ENCODE measurements at places on chromosomes 13 and 19. TPM values are rescaled to one million over a fixed set of nuclear protein-coding genes. Genes with fewer than 3 reads are reported as not detected.

- H3K27ac ChIP-seq, result peak overlapping the region; percentile 28
- H3K4me3 ChIP-seq, result no peak overlapping the region
- no peak for DNase-seq
- H3K36me3 ChIP-seq, result no peaks in the 10 kb centered on the region
These were observed 60.9 kb upstream of the MED4 start for GRCh38 chr13:48155848-48156247.

DNA sequence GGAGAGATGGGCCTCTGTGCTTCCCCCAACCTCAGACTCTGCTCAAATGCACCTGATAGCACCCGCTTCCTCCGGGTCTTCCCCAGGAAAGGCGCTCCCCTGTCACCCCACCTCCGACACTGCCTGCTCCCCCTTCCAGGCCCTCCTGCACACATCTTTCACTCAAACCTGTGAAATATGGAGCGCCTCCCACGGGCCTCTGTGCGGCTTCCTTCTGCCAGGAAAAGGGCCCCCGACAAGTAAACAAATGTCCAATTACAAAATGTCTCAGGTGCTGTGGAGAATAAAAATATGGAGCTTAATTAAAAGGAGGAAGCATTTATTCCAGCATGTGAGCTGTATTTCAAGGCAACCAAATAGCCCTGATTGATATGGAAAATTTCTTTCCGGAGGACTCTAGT lies 15.6 kb upstream of the CCNE1 start:
- no peak overlapping the region for H3K27ac ChIP-seq
- H3K36me3 ChIP-seq, result no peaks in the 10 kb centered on the region
- H3K4me1 ChIP-seq, result no peaks in the 10 kb centered on the region
- H3K4me3 ChIP-seq, result no peak overlapping the region
- H3K27me3 ChIP-seq, result no peaks in the 10 kb centered on the region
- DNase-seq, result no peak

- no peak overlapping the region for H3K4me3 ChIP-seq
- no peak for DNase-seq
- H3K27me3 ChIP-seq, result no peaks in the 10 kb centered on the region
- H3K36me3 ChIP-seq, result no peaks in the 10 kb centered on the region
- peak overlapping the region; percentile 56 for H3K27ac ChIP-seq
These were observed 108.7 kb upstream of the MBNL2 start for GRCh38 chr13:97113231-97114001.

DNA sequence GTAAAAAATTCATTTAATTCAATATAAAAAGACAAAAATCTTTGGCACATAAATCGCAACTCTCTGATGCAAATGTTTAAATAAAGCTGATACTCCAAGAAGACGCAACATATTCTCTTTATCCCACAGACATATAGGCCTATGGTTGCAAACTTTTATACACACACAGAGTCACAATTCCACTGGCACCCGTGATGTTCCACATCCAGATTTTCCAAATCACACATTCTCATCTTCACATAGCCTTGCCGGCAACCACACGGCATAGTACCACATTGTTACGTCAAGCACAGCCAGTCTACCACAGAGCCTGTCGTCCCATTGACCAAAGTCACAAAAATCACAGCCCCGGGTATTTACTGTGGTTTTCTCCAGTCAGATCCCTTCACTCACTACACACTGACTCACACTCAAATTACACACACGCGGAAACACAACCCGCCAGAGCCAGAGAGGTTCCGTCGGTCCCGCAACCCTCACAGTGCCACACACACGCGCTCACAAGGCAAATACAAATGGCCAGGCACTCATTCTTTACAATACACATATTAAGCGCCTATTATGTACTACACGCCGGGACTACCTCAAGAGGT lies 546 bp upstream of the ZNF546 start:
- H3K4me3 ChIP-seq, result peak overlapping the region; percentile 81
- no peak for DNase-seq
- H3K36me3 ChIP-seq, result no peaks in the 10 kb centered on the region
- no peaks in the 10 kb centered on the region for H3K27me3 ChIP-seq

- no peaks in the 10 kb centered on the region for H3K27me3 ChIP-seq
- H3K4me3 ChIP-seq, result peak overlapping the region; percentile 95
- peaks cover 1% of the 10 kb centered on the region for H3K36me3 ChIP-seq
- DNase-seq, result no peak
- H3K27ac ChIP-seq, result peak overlapping the region; percentile 87
These were observed 384 bp downstream of the TRAPPC2B start for GRCh38 chr19:57363688-57364181.

DNA sequence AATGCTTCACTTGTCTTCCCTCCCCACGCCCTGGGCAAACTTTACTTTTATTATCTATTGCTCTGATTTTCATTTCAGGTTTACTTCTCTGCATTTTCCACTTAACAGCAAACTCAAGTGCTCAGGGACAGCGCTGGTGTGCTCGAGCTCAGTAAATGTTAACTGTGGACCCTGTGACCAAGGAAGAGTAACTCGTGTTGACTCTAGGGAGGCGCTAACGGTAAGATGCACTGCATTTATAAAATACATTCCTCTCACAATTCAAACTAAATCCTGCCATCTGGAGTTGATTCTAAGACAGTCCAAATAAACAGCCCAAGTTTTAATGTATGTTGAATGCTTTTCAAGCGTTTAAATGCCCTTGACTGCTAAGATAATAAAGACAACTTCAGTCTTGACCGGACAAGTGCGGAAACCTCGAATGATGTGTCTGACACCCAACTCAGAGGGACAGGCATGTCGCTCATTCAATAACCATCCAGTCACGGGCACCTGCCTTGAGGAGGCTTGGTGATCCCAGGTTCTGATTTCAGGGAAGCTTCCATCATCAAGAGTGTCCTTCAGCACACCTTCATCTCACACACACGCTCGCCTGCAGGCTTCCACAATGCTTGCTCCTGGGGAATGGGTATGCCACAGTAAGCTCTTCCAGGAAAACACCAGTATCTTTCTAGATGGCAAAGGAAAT lies 93.2 kb downstream of the STK24 start:
- DNase-seq, result no peak
- H3K4me1 ChIP-seq, result peaks cover 25% of the 10 kb centered on the region
- no peaks in the 10 kb centered on the region for H3K27me3 ChIP-seq
- no peak overlapping the region for H3K4me3 ChIP-seq
- H3K27ac ChIP-seq, result peak overlapping the region; percentile 67

DNA sequence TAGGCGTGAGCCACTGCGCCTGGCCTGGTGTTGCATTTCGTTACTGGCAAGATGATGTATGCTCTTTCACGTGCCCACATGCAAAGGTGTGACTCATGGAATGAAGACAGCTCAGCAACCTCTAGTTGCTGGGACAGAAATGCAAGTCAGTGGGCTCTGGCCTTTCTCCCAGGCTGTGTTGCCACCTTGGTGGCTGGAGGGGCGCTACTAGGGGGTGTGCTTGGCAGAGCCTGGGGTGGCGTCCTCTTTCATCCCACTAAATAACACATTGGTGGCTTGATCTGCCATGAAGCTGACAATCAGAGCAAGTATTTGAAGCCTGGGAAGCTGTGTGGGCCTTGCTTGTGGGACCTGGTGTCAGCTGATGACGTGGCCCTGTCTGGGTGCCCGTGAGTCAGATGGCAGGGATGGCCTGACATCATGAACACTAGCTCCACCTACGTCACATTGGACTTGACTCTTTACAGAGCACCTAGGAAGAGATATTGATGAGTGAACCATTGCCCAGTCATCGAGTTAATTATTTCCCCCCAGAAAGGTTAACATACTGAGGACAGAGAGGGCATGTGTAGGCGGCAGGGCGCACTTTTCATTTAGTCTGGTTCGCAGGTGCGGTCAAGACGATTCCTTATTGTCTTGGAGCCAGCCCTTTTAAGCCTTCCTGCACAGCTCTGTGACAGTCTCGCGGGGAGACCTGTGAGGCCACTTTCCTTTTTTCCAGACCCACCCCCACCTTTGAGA lies 154.2 kb downstream of the TM9SF2 start:
- H3K36me3 ChIP-seq, result no peaks in the 10 kb centered on the region
- no peak for DNase-seq
- H3K4me1 ChIP-seq, result no peaks in the 10 kb centered on the region
- no peak overlapping the region for H3K4me3 ChIP-seq

GRCh38 chr13:30109471-30110135 lies 197.7 kb downstream of the KATNAL1 start:
- no peaks in the 10 kb centered on the region for H3K36me3 ChIP-seq
- no peak overlapping the region for H3K27ac ChIP-seq
- no peaks in the 10 kb centered on the region for H3K27me3 ChIP-seq
- no peak for DNase-seq

- no peaks in the 10 kb centered on the region for H3K27me3 ChIP-seq
- no peak overlapping the region for H3K27ac ChIP-seq
- no peak for DNase-seq
- H3K4me1 ChIP-seq, result no peaks in the 10 kb centered on the region
These were observed 711.6 kb upstream of the SLITRK6 start for GRCh38 chr13:86510792-86511191.

GRCh38 chr13:113258321-113259054 lies 38.6 kb upstream of the LAMP1 start:
- H3K4me1 ChIP-seq, result no peaks in the 10 kb centered on the region
- no peaks in the 10 kb centered on the region for H3K27me3 ChIP-seq
- no peak for DNase-seq
- H3K27ac ChIP-seq, result no peak overlapping the region
- peaks cover 55% of the 10 kb centered on the region for H3K36me3 ChIP-seq
- H3K4me3 ChIP-seq, result no peak overlapping the region

DNA sequence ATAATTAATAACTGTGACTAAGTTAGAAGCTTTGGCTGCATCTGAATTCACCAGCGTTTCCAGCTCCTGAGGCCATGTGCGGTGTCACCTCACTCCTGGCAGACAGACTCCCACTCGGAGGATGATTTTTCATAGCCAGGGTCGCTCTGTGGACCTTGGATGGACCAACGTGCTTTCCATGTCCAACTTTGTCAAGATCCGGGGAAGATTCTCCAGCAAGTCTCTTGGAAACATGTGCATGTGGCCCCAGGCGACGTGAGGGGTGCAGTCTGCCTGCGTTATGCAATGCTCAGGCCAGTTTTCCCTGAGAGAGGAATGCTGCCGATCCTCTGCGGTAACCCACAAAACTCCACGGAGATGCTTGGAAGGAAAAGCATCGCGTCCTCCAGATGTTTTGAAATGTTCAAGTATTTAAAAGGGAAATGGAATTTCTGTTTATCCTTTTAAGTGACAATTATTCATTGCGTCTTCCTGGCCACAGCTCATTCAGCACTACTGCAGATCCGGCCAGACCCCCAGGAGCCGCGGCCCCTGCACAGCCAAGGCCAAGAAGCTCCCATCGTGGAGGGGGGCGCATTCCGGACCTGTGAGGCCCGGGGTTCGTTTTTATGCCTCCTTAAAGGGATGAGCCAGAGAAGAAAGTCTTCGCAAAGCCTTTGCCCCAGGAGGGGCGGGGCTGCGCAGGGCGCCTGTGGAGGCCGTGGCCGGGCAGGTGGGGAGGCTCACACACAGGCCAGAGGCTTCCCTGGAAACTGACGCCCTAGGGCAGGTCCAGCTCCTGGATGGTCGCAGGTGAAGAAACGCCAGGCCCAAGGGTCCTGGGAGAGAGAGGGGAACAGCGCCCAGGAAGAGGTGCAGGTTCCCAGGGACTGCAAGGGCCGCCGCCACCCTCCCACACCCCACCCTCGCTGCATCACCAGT lies 46.0 kb downstream of the C13orf46 start:
- DNase-seq, result peak; percentile 0
- no peak overlapping the region for H3K4me3 ChIP-seq
- peak overlapping the region; percentile 89 for H3K27ac ChIP-seq
- peaks cover 45% of the 10 kb centered on the region for H3K4me1 ChIP-seq
- H3K27me3 ChIP-seq, result no peaks in the 10 kb centered on the region

- no peak for DNase-seq
- H3K4me3 ChIP-seq, result no peak overlapping the region
- no peaks in the 10 kb centered on the region for H3K27me3 ChIP-seq
- H3K27ac ChIP-seq, result no peak overlapping the region
These were observed 169.8 kb downstream of the ATP8A2 start for GRCh38 chr13:25541434-25542123.

DNA sequence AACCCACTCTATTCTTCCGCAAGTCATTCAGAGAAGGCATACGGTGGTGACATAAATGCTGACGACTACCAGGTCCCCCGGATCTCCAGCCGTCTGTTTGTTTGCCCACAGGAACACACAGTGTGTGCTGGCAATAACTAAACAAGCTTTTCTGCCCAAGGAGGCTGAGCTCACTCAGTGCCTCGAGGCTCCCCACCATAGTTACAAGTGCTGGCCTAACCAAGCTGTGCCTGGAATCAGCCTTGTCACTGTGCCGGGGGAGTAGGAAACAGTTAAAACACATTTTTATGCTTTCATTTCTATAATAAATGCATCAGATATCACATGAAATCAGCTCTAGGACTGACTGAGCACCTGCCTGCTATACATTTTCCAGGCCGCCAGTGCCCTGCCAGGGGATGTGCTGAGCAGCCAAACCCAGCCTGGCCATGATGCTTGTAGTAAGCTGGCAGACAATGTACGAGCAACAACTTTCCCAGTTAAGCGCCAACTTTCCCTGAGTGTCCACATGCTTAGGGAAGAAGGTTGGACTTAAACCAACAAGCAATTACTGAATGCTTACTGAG lies 28.1 kb downstream of the BRD4 start:
- H3K36me3 ChIP-seq, result no peaks in the 10 kb centered on the region
- H3K4me3 ChIP-seq, result peak overlapping the region; percentile 11

GRCh38 chr13:78958006-78958405 lies 299.1 kb upstream of the OBI1 start:
- DNase-seq, result no peak
- H3K27ac ChIP-seq, result no peak overlapping the region
- H3K4me3 ChIP-seq, result no peak overlapping the region
- H3K36me3 ChIP-seq, result no peaks in the 10 kb centered on the region
- H3K4me1 ChIP-seq, result no peaks in the 10 kb centered on the region
- H3K27me3 ChIP-seq, result no peaks in the 10 kb centered on the region

- H3K36me3 ChIP-seq, result no peaks in the 10 kb centered on the region
- peak overlapping the region; percentile 82 for H3K4me3 ChIP-seq
- no peaks in the 10 kb centered on the region for H3K27me3 ChIP-seq
- DNase-seq, result no peak
These were observed 514 bp downstream of the PCID2 start for GRCh38 chr13:113207890-113208420.

GRCh38 chr19:29510701-29511265 lies 15.0 kb upstream of the VSTM2B start:
- no peaks in the 10 kb centered on the region for H3K36me3 ChIP-seq
- no peaks in the 10 kb centered on the region for H3K4me1 ChIP-seq
- H3K4me3 ChIP-seq, result no peak overlapping the region
- no peak for DNase-seq

DNA sequence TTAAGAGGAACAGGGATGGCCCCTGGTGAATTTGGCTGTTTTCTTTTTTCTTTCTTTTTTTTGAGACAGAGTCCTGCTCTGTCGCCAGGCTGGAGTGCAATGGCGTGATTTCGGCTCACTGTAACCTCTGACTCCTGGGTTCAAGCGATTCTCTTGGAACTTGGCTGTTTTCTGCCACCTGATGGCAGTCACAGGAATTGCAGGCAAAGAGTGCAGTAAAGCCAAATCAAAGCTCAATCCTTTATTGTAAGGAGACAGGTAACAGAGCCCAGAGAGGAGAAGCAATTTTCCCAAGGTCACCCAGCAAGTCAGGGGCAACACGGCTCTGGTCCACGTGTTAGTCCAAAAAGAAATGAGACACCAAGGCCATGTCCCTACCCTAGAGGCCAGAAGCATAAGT lies 6.2 kb downstream of the TINCR start:
- H3K27me3 ChIP-seq, result peaks cover 1% of the 10 kb centered on the region
- no peak overlapping the region for H3K27ac ChIP-seq
- no peaks in the 10 kb centered on the region for H3K4me1 ChIP-seq
- no peaks in the 10 kb centered on the region for H3K36me3 ChIP-seq
- DNase-seq, result no peak

Gene LRFN3
- total RNA-seq, result 14.3 TPM

Gene NLRP9
- total RNA-seq, result not detected

Gene CACNA1A
- 0.27 TPM for total RNA-seq

Gene HRC
- total RNA-seq, result 6.5 TPM

Gene COMP
- 29.8 TPM for total RNA-seq

Gene METTL21C
- not detected for total RNA-seq

Gene ZSWIM4
- 9.5 TPM for total RNA-seq
